ENCODE measurements at places on chromosomes 11 and 22. TPM values are rescaled to one million over a fixed set of nuclear protein-coding genes. Genes with fewer than 3 reads are reported as not detected.

DNA sequence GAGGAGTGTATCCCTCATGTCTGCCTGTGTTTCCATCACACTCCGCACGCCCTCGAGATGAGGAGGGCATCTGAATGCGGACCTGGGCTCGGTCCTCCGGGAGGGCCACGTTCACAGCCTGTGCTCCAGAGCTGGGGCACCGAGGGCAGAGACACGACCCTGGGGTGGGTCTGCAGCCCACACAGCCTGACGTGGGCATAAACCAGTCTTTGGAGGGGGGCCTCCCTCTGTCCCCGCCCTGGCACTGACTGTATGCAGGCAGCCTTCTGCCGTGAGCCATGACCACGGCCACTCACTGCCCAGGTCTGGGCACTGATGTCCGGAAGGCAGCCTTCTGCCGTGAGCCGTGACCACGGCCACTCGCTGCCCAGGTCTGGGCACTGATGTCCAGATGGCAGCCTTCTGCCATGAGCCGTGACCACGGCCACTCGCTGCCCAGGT lies 1425.1 kb downstream of the BRD1 start:
- no peak for DNase-seq

GRCh38 chr11:68328374-68329091 lies 16.1 kb downstream of the LRP5 start:
- DNase-seq = no peak

- DNase-seq = no peak
These were observed 3.9 kb downstream of the MFNG start for GRCh38 chr22:37482244-37482643.

- DNase-seq = no peak
These were observed at the start of gene HOATZ for GRCh38 chr11:111514216-111515031. Gene HOATZ, plus strand, starts transcription at chr11:111514778. Its CDS starts 7 bp downstream, at chr11:111514785.

DNA sequence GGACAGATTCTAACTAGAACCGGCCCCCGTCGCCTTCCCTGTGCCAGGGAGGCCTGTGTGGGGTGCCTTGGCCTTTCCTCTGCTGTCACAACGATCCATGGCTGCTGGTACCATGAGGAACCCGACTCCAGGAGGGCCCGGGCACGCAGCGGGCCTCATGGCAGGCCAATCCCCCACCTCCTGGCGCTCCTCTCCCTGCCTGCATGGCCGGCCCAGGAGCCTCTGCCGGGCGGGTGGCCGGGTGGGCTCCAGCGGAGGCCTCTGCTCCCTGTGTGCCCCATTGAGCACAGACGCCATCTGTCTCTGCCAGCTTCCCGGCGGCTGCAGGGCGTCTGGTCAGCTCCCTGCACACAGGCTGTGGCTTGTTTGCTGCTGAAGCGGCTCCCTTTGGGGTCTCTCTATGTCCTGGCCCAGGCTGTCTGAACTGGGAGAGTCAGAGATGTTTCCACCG lies 86.5 kb downstream of the MYEOV start:
- no peak for DNase-seq

DNA sequence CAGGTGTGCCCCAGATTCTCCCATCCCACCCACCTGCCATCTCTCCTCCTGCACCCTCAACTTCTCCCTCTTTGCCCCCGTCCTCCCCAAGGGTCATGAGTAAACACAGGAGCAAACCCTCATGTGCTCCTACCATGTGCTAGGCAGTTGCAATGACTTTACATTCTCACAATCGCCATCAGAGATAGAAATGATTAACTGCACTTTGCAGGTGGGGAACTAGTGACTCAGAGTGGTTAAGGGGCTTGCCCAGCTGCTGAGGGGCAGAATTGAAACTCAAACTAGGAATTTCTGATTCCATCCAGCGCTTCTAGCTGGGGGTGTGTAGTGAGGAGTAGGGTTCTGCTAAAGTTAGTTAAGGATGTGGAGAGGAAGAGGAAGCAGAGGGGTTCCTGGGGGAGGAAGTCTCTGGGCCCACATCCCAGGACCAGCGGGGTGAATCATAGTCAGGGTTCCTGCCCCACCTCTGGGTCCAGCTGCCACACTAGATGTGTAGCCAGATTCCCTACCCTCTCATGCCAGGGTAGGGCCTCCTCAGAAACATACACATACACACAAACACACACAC lies 16.0 kb upstream of the PRG2 start:
- peak; percentile 31 for DNase-seq

- DNase-seq = no peak
These were observed 89.3 kb downstream of the NAT10 start for GRCh38 chr11:34194576-34195335.

DNA sequence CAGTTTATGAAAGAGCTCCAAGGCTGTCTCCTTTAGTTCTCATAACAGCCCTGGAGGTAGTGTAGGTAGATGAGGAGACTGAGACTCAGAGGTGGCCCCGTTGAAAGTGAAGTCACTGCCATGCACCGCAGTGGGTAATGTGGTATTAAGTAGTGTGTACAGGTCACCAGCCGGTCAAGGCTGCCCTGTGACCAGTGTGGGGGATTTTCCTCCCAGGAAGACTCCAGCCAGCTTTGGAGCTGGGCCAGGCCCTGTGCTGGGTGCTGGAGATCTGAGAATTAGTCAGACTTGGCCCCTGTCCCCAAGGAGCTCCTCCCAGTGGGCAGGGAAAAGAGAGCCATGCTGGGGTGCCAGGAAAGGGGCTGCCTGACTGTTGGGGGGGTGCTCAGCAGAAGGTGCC lies 5.3 kb downstream of the OMP start:
- no peak for DNase-seq

DNA sequence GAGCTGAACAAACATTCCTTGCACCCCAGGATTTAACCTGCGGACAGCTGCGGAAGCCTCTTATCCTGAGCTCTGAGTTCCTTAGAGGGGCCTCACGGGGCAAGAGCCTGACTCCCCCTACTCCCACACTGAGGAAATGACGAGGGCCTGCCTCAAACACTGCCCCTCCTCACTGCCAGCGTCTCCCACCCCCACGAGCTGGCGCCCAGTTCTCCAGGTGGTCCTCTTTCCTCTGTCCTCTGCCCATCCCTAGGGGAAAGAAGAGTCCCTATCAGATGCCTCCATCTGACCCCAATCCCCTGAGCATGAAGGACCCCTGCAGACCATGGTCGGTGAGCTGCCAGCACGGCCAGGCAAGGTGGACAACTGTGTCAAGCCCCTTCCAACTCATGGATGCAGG lies 14.3 kb downstream of the CHST1 start:
- DNase-seq = no peak

KIAA1671 gene
- total RNA-seq = 2.0 TPM

GRCh38 chr11:64891215-64891848 lies 12.9 kb upstream of the EHD1 start:
- DNase-seq = no peak

AGBL2 gene
- total RNA-seq = 6.0 TPM

- DNase-seq = no peak
These were observed 403.7 kb upstream of the SYN3 start for GRCh38 chr22:33461698-33462434.

YPEL4 gene
- total RNA-seq = 1.4 TPM

BAIAP2L2 gene
- total RNA-seq = 1.3 TPM

DNA sequence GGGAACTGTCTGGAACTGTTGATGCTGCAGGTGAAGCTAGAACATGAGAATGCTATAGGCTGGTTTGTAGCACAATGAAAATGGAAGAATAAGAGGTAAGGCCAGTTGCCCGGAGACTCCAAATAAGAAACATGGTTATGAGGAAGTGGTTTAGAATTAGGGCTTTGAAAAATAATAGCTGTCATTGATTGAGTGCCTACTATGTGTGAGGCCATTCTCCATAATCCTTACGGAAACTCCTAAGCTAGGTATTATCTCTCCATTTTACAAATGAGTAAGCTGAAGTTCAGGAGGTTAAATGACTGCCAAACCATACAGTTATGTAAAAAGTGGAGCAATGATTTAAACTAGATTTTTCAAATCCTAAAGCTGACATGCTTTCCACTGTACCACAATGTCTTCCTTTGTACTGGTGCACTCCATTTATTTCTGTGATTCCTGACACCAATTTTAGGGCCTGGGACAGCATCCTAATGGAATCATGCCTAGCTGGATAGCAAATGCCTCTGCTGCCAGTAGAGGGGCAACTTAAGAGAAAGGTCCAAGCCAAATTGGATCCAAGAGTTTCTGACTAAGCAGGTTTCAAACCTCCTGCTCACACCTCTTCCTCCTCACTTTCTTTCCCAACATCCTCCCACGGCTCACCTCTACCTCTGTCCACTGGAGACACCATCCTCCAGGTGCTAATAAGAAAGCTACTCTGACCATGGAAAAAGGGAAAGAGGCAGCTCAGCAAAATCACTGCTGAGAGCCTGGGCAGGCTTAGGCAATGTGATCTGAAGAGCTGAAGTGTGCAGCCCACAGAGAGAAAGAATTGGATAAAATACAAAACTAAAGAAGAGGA lies 46.9 kb upstream of the PICALM start:
- no peak for DNase-seq

DNA sequence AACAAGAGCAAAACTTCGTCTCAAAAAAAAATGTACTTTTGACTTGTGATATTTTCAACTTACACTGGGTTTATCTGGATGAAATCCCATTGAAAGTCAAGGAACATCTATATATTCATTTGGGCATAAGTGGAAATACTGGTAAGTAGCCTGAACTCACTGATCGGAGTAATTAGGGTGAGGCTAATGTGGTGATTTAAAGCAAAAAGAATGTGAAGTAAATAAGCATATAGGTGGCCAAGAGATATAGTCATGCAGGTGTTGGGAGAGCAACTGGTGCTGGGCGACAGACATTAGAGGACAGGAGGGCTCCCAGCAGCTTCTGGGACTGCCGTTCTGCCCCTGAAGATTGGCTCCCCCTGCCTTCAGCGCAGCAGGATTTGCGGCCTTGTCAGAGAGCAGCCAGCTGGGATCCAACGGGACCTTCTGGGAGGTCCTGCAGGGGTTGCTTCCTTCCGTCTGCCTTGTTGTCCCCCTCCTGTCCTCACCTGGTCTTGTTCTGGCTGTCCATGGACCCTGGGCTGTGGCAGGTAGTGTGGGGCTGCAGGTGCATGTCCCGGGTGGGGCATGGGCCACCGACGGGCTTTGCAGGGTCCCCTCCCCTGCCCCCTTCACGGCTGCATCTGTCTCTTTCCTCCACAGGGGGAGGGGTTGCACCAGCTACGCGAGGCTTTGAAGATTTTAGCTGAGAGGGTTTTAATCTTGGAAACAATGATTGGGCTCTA lies 14.1 kb downstream of the RHBDD3 start:
- no peak for DNase-seq

DNA sequence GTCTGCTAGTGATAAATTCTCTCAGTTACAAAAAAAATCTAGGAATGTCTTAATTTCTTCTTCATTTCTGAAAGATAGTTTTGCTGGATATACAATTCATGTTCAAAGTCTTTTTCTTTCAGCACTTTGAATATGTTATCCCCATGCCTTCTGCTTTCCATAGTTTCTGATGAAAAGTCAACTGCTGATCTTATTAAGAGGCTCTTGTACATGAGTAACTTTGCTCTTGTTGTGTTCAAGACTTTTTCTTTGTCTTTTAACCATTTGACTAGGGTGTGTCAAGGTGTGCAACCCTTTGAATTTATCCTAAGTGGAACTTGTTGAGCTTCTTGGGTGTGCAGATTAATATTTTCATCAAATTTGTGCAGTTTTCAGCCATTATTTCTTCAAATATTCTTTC lies 22.1 kb upstream of the ACCSL start:
- no peak for DNase-seq

- no peak for DNase-seq
These were observed 34.3 kb upstream of the NFRKB start for GRCh38 chr11:129929721-129930120.

DNA sequence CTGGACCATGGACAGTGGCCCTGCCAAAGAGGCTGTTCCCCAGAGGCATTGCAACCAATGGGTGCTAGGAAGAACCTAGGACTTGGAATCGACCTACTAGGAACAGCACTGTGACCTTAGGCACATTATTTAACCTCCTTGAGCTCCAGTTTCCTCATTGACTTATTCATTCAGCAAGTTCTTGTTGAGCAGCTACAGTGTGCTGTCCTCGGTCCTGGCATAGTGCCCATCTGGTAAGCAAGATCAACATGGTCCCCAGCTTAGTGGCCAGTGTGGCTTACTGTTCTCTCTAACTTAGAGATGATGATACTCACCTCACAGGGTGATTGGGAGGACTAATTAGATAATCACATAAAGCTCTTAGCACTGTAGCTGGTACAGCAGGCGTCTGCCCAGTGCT lies 8.2 kb downstream of the ABCG4 start:
- no peak for DNase-seq

DNA sequence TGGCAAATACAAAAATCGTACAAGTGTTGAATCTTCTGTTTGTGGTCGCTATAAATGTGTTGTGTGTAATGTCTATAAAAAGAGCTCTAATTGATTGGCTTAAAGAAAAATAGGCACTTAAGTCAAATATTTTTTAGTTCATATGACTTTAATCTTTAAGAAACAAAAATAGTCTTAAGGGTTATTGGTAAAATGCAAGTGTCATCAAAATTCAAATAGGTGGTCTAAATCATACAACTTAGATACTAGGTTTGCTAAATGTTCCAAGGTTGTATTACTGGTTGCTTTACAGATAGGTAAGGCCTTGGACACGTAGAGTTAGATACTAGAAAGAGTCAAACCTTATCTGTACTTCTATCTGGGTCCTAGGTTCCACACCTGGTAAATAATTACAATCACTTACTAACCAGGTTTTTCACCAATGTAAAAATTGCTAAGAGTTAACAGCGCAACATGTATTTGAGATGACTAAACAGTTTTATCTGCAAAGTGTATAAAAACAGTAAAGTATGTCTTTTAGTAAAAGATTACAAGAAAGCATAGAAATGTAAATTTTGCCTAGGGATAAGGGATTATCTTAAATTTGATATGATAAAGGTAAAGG lies 91.1 kb upstream of the GNAZ start:
- DNase-seq = no peak

DNA sequence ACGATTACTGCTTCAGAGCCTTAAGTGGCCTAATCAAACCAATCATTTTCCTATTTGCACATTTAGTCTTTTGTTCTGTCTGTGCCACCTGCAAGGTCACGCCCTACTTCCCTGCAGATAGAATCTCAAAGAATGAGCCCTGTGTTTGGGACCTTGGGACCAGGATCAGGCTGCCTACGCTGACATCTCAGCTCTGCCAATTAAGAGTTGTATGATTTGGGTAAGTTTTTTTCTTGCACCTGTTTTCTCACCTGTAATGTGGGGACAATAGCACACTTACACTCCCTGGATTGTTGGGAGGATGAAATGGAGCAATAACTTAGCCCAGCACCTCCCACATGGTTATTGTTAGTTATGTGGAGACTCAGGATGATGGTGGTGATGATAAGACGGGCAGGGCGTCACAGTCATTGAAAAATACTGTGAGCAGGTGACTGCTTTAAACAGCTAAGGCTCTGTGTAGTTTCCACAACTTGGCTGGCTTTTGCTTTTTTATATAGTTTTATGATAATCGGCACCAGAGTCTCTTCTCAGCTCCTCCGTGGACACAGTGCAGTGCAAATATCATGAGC lies 155.0 kb downstream of the ADAMTS15 start:
- no peak for DNase-seq

- no peak for DNase-seq
These were observed 1.8 kb downstream of the CD82 start for GRCh38 chr11:44566952-44567875.

STIP1 gene
- total RNA-seq = 366 TPM

NXPE1 gene
- total RNA-seq = not detected

GRCh38 chr22:26847046-26847445 lies 189.7 kb downstream of the MIAT start:
- DNase-seq = no peak
